Sciatic nerve (tissue), 2 donors: ENCODE measurements at places on chromosomes 12 and 14. TPM values are rescaled to one million over a fixed set of nuclear protein-coding genes. Genes with fewer than 3 reads are reported as not detected.
A peak's percentile ranks its signal among the peaks of the same experiment; 100 is the strongest.

Gene KLRD1
- total RNA-seq, result 4.8 TPM

GRCh38 chr12:19382563-19382962 lies 56.7 kb upstream of the AEBP2 start:
- no peak for DNase-seq

GRCh38 chr12:5622280-5622679 lies 190.4 kb downstream of the NTF3 start:
- no peak for DNase-seq

Gene KLRC4
- total RNA-seq, result 0.85 TPM

DNA sequence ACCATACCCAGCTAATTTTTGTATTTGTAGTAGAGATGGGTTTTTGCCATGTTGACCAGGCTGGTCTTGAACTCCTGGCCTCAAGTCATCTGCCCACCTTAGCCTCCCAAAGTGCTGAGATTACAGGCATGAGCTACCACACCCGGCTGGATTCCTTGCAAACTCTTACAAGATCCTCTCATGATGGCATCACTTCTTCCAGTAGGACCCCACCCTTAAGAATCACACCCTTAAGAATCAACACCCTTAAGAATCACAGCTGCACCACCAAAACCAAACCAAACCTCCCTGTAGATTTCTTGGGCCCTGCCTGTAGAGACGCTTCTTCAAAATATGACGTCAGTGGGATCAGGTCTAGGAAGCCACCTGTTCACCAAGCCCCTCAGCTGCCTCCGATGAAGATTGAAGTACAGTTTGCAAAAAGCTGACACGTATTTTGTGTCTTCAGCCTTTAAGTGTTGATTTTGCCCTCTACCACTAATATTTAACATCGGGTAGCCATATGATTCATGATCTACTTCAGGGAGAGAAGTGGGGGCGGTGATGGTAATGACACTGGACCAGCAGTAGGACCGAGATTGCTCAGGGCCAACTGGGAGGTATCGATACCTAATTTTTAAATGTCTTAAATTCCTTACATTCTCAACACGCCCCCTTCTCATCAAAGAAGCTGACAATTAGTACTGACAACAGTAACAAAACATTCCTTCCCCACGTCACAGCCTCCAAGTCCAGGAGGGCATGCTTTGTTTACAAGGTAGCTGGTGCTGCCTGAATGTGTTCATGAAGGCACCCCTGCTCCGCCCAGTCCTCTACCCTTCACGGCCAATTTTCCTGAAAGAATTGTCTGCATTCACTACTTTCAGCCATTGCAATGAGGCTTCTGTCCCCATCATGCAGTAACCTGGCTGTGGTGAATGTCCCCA lies 57.2 kb downstream of the ESRRB start:
- no peak for DNase-seq

DNA sequence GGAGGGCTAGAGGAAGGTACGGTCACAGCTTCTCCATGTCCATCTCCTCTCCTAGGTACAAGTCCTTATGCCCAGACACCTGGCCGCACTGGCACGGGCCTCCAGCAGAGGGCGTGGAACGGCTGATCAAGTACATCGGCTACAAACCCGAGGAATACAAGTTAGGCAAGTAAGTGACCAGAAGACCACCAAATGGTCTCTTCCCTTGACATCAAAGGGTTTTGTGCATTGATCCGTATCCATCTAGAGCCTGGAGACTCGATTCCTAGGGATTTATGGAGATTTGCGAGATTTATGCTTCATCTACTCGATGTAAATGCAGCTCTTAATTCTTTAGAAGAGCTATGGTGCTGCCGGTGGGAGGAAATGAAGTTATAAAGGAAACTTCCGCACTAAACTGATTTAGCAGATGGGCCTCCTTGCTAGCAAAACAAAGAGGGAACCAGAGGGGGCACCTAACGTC lies 44.2 kb downstream of the KCTD10 start:
- DNase-seq, result peak; percentile 91

DNA sequence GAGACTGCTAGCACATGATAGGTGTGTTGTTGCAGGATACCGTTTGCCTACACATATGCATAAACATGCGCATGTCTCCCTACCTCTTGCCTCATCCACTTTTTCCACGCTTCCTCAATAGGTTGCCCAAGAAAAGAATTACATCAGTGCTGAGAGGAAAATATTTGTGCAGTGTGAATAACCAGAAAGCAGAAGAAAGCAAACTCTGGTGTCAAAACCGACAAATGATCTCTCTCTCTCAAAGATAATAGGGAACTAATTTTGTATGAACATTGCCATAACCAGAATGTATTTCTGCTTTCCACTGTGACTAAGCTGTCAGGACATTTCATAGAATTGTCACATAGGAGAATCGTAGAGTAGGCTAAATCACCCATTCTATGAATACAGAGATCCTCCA lies 1.3 kb downstream of the CLEC7A start:
- DNase-seq, result no peak

- DNase-seq, result no peak
Measured at GRCh38 chr12:60021235-60021634, 425.4 kb downstream of the SLC16A7 start.

Gene RNASE3
- 0.71 TPM for total RNA-seq

DNA sequence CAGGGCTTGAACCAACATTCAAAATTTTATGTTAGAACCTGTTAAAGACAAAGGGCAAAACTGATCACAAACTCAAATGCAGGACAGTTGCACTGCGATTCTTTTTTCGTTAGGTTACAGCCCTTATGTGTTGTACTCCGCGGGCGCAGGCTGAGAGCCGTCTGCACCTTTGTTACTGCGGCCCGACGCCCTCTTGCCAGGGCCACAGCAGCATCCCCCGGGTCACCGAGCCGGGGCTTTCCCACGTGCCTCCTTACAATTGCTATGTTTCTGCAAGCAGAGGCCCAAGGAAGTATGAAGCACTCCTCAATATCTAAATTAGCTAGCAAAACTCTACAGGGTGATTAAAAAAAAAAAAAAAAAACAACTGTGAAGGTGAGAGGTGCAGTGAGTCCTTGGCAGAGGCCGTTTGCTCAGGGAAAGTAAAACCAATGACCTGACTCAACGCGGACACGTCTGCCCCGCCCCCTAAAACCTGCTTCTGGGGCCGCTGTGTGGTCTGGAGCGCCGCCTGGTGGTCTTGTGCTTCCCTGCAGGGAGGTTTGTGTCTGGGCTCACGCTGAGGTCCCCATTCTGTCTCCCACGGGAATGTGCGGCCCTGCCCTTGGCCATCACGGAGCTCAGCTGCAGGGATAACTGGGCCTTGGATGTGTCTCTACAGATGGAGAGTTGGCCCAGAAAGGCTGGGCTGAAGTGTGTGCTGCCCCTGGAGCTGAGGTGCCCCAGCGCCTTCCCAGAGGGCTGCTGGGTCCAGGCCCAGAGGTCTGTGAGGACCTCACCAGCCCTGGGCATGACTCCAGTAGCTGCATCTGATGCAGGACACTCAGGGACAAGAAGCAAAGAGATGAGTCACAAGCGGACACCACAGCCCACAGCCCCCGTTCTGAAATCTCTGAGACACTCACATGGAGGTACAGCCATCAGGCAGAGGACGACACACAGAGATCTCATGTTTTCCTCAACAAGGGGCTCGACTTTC lies 418.5 kb downstream of the TMEM121 start:
- DNase-seq, result no peak

Gene GALNT8
- total RNA-seq, result 3.7 TPM

DNA sequence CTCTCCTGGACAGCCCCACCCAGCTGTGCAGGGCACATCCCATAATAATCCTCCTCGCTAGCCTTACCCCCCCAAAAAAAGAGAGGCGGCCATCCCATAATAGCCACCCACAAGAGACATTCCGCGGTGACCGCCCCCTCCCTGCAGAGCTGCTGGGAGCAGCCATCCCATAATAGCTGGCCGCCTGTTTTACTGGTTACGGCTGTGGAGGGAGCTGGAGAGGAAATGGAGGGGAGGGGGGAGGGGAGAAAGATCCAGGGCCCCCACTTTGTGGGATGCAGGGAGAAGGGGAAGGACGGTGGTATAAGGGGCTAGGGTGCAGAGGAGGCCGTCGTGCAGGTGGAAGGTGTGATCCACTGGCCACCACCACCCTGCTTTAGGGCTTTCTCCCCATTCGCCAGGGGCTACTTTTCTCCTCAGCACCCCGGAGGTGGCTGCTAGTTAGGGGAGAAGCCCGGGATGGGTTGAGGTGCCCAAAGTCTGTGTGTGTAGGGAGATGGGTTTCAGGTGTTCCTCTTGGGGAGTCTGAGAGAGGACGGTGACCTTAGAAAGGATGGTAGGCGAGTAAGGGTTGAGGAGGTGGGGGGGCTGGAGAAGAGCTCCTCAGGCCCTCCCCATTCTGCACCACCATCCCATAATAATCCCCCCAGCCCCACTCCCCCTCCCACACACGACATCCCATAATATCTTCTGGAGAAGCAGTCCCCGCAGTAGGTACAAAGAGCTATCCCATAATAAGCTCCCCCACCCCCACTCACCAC lies 6.0 kb upstream of the CHD4 start:
- peak; percentile 87 for DNase-seq

DNA sequence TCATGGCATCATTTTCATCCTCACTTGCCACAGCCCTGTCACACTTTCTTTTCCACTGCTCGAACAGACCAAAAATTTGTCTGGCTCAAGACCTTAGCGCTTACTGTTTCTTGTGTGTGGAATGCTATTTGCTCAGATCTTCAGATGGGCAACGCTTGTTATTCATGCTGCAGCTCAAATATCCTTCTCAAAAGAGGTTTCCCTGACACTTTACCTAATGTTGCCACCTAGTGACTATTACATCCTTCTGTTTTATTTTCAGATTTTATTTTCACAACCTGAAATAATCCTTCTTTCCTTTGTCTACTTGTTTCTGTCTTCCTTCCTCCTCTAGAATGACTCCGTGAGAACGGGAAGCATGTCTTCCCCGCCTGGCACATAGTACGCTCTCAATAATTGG lies 5.6 kb downstream of the FBXO33 start:
- no peak for DNase-seq

Gene ALDH1L2
- 11.3 TPM for total RNA-seq

DNA sequence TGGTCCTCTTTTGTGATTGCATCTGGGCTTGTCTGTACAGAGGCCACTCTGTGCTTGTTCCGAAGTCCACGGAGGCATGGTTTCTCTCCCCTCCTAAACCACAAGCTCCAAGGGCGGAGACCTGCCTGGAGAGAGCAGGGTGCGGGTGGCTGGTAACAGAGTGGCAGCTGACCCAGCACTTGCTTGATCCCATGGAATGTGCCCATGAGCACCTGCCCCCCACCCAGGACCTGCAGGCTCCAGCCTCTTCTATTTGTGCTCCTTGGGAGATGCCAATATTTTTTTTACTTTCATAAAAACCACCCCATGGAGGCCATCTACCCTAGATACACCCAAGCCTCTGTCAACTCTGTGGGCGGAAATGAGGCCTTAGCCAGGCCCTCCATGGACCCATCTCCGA lies 104.7 kb downstream of the PRMT8 start:
- no peak for DNase-seq

DNA sequence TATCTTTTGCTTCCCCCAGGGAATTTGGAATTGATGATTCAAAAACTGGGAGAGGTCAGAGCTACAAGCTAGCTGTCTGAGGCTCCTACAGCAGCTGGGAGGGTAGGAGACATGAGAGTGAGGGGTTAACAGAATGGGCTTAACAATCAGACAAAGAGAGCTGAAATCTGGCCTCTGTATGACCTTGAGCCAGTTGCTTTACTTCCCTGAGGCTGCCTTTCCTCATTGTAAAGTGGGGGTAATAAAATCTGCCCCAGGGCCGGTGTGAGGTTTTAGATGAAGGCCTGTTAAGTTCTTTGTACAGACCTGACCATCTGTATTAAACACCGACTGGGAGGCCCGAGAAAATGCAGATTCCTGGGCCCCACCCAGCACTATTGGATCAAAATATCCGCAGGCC lies 164.3 kb upstream of the NOS1 start:
- no peak for DNase-seq

GRCh38 chr12:112904571-112904970 lies 2.2 kb upstream of the OAS1 start:
- no peak for DNase-seq

Gene IKBIP
- total RNA-seq, result 16.4 TPM

- DNase-seq, result no peak
Measured at GRCh38 chr14:77882636-77883035, 82.7 kb downstream of the ADCK1 start.

Gene MYH6
- total RNA-seq, result not detected
